ENCODE measurements at places on chromosomes 7 and 10. TPM values are rescaled to one million over a fixed set of nuclear protein-coding genes. Genes with fewer than 3 reads are reported as not detected.

ENTPD1 gene
- not detected for total RNA-seq

HOGA1 gene
- 11.9 TPM for total RNA-seq

TMEM139 gene
- 5.1 TPM for total RNA-seq

ZKSCAN5 gene
- 15.2 TPM for total RNA-seq

RARRES2 gene
- 20.2 TPM for total RNA-seq

ZNF32 gene
- 57.6 TPM for total RNA-seq

POM121C gene
- total RNA-seq = 68.6 TPM

DKK1 gene
- 2.5 TPM for total RNA-seq

MMRN2 gene
- total RNA-seq = 1.6 TPM

PTPN20 gene
- not detected for total RNA-seq
